ENCODE measurements at places on chromosomes 4 and X.

GRCh38 chrX:2540426-2540947, 39.7 kb upstream of the DHRSX start:
- DNase-seq, result no peak

DNA sequence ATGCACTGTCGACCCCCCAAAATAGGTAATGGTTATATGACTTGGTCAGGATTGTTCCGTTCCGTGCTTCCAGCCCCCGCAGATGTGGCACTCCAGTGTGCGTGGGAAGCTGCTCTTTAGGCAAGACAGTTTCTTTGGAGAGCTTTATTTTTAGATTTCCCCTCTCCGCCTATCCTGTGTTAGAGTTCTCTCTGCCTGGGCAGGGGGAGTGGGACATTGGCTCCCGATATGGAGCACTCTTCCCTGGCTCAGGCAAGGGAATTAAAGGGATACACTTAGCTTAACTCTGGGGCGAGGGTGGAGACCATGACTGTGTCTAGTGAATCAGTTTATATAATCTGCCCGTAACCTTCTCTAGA, 36.0 kb downstream of the DLG3 start:
- no peak for DNase-seq

DNA sequence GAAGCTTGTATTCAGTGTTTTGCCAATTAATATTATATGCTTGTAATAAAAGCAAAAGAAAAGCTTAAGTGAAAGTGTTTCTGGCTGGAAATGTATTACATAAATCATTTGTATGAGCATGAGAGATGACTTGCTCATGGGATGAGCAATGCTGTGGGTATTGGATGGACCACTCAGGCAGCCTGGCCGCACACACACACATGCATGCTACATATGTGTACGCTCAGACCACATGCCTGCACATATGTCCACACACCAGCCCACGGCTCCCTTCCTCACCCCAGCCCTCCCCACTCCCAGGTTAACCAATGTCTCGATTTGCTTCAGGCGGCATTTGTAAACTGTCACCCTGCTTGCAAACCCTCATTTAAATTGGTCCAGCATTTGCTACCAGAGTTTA, 55.9 kb downstream of the CPLX1 start:
- no peak for DNase-seq

- DNase-seq, result no peak
These were observed 54.0 kb upstream of the RNF128 start for GRCh38 chrX:106672527-106672926.

DNA sequence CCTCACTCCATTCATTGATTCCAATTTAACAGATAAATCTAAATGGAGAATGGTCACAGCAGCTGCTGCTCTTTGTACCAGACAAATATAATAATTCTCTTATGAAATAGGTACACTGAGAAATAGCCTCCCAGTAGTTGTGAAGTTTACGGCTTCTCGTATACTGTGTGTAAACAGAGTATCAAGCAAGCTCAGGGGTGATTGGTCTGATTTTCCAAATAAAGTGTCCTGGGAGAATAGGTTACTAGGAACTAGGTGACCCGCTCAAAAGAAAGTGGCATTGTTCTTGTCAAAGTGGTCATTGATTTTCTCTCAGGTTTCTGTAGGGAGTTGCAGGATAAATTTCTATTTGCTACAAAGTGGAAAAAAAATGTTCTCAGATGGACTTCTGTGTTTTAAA, 838.2 kb downstream of the RAPGEF2 start:
- DNase-seq, result no peak

DNA sequence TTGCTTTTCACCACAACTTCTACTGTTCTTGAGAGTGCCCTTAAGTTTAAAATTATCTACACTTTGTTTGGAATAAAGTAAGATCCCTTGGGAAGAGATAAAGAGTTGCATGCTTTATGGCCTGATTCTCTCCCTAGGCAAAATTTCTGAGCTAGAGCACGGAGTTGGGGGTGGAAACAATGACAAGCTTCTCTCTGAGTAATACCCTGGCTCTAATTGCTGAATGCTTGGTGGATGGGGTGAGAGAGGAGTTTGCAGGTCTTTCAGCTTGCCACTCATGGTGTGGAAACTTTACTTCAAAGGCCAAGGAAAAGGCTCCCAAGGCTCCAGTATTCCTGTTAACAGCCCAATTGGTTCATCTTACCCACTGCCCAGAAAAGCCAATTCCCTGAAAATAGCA, 26.1 kb upstream of the PRDM8 start:
- DNase-seq, result no peak

GRCh38 chr4:38082424-38083385, 122.5 kb downstream of the PTTG2 start:
- DNase-seq, result no peak

- no peak for DNase-seq
These were observed 124.6 kb downstream of the CORIN start for GRCh38 chr4:47713129-47713834.

- no peak for DNase-seq
These were observed 33.4 kb upstream of the KLHL34 start for GRCh38 chrX:21691512-21692018.

DNA sequence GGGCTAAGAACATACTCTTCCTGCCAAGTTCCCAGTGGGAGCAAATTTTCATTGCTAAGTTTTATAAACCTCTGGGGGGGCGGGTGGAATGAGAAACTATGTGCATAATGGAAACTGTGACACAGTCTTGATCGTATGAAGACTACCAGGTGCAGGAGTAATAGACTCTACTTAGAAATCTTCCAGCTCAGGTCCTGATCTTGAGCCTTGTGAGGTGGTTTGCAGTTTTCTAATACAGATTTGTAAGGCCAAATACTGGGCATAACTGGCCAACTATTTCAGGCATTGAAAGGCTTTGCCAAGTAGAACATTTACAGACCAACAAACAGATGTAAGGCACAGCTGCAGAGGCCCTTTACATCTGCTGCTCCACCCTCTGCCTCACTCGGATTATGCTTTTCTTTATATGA, 89.7 kb upstream of the CBR4 start:
- DNase-seq, result no peak

- DNase-seq, result no peak
These were observed 83.8 kb downstream of the STOX2 start for GRCh38 chr4:183988874-183989273.

GRCh38 chr4:3212391-3213105, 36.4 kb upstream of the MSANTD1 start:
- DNase-seq, result no peak

DNA sequence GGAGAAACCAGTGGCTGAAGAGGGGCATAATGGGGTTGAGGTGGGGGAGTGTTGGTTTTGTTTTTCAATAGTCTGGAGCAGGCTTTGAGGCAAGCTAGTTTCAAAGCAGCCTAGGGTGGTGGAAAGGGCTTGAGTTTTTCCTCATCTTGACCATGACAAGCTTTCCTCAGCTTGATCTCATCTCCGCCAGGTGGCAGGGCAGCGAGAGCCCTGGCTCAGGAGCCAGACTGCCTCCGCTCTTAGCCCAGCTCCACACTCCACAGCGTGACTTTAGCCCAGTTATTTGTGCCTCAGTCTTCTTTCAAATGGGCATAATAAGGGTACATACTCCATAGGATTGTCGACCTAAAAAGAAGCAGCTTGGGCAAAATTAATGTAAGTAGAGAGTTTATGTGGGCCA, 29.9 kb upstream of the SOWAHD start:
- no peak for DNase-seq

DNA sequence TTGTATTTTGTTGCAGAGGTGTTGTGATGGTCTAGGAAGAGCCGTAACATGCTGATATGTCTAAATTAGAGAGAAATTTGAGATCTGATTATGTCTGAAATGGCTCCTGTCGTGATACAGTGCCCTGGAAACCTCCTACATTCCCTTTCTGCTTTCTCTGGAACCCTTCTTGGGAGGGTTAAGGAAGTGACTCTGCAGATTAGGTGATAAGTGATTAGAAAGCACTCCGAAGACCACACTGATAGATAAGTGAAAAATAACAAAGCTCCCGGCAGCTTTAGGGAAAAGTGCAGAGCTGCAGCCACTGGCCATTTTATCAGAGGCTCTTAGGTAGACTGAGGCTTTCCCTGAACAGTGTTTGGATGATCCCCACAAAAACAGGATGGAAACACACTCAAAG, 110.6 kb downstream of the MGST2 start:
- DNase-seq, result no peak

- DNase-seq, result peak; percentile 57
These were observed 42.9 kb downstream of the AFF1 start for GRCh38 chr4:86977621-86978184.

GRCh38 chr4:184596044-184596616, 53.1 kb downstream of the CASP3 start:
- no peak for DNase-seq

- DNase-seq, result no peak
These were observed 10.5 kb downstream of the ARL13A start for GRCh38 chrX:100979881-100980607.

All from T-helper 1 cell (primary cell).